Renal cortex interstitium (tissue), 15 donors: ENCODE measurements at places on chromosomes 11 and 22. TPM values are rescaled to one million over a fixed set of nuclear protein-coding genes. Genes with fewer than 3 reads are reported as not detected.

The MS4A4E gene
- polyA plus RNA-seq = 0.42 TPM

The GLB1L2 gene
- 22.0 TPM for polyA plus RNA-seq

The KCNJ11 gene
- 2.1 TPM for polyA plus RNA-seq

The NFAM1 gene
- 0.65 TPM for polyA plus RNA-seq

The GLYATL1 gene
- polyA plus RNA-seq = 171 TPM

The SULT4A1 gene
- 5.6 TPM for polyA plus RNA-seq

The CRYBB1 gene
- polyA plus RNA-seq = 0.42 TPM

The MED15 gene
- 62.5 TPM for polyA plus RNA-seq

The SLC22A8 gene
- polyA plus RNA-seq = 40.9 TPM

The OR52H1 gene
- not detected for polyA plus RNA-seq

The MMP10 gene
- not detected for polyA plus RNA-seq

The PATE2 gene
- not detected for polyA plus RNA-seq

The NAA40 gene
- polyA plus RNA-seq = 32.0 TPM

DNA sequence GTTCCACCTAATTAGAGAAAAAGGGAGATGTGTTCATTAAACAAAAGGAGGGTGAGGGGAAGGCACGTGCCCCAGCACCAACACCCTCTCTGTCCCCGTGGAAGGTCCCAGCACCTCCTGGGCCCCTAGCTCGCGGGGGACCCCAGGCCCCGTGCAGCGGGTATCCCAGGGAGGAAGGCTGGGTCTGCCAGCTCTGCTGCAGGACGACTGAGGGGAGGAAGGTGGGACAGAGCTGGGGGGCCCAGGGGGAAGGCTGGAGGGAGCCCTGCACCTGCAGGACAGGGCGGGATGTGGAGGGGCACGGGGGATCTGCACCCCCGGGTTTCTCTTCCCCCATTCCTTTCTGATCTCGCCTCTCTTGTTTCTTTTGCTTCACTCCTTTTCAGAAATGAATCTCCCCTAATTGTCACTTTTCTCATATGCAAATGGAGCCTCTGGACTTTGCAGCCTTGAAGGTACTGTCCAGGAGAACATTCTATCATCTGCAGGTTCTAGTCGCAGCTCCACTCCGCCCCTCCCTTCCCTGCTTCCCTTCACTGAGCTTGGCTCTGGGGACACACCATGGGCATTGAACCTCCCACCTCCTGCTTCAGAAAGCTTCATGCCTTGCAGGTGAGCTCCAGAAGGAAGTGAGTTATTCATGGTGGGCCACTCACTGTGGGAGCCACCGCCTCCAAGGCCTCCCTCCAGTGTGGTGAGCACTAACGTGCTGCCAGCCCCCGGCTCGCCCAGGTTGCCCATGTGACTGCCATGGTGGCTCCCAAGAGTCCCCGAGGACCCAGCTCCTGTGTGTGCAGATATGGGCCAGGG is 111.0 kb downstream of the ST3GAL4 start:
- DNase-seq = no peak

DNA sequence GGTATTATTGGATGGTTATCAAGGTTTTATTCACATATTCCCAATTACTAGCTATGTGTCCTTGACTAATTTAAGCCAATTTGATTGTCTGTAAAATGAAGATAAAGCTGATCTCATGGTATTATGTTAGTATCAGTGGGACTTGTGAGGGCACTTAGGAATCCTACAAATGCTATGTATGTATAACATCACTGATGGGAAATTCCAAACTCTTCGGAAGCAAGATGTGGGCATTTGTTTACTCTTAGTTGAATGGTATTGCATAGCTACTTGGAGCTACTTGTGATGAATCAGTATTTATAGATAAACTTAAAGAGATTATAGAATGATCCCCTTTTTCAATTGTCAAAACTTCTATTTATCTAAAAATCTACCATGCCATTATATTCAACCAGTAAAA is 239.9 kb downstream of the CNTN5 start:
- no peak for DNase-seq

DNA sequence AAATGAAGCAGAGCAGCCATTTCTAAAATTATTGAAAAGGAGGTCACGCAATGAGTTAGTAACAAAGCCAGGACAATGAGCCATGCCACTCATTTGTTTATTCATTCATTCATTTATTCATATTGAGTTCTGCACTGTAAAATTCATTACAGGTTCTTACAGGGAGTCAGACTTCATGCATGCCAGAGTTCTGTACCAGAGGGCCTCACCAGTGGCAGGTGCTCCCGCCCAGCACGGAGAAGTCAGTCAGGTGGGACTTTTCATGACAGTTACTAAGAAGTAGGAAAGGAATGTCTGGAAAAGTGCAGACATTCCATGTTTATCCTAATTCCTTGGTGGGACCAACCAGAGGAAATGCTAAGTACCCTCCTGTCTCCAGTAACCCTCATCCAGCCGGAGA is 217.5 kb upstream of the BLID start:
- DNase-seq = no peak

DNA sequence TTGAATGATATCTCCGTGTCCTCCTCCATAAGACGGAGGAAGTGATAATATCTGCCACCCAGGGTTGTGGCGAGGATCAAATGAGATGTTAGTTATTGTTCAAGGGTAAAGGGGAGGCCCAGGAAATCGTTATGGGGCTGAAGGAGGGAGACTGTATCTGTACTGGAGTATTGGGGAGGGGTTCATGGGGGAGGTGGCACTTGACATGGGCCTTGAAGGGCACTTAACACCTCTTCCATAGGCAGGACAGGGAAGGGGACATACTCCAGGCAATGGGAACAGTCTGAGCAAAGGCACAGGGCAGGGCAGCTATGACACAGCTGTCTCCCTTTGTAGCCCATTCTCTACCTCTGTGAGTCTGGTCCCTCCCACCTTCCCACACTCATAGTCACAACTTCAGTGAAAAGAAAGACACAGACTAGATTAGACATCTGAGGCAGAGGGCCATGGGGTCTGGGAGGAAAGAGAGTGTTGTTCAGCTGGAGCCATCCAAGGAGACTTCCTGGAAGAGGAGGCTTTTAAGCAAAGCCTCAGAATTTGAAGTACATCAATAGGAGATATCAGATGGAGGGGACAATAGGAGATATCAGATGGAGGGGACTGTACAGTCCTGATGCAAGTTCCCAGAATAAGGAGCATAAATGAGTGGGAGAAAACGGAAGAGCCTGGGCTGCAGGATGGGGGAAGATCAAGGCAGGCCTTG is 15.8 kb upstream of the DGKZ start:
- DNase-seq = no peak

GRCh38 chr22:50399751-50400331 is 56.7 kb downstream of the PPP6R2 start:
- no peak for DNase-seq

DNA sequence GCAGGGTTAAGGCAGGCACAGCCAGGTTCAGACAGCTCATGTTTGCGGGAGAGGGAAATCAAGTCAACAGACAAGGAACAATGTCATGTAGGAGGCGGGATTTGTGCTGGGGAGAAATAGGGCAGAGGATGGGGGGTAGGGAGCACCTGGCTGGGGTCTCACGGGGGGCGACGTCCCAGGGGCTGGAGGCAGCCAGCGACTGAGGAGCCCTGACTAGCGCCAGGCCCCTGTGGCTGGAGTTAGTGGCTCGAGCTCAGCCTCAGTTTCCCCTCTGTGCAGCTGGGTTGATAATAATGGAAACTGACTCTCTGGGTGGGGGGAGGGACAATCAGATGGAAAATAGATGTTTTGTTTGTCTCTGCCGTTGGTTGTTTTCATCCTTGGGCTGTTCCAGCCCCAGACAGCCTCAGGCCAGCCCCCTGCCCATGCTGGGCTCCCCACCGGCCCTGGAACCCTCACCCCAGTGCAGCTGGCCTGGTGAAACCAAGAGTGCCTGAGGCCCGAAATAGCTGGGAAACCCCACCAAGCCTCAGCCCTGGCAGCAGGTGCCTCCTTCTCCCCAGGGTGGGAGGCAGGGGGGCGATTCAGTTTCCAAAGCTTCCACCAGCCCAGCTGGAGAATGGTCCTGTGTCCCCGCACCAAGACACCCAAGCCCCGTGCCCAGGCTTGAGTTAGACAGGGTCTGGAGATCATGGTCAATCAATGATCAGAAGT is 44.1 kb downstream of the IGLL5 start:
- DNase-seq = no peak

- no peak for DNase-seq
Observed at GRCh38 chr11:1375955-1376258, 13.8 kb upstream of the BRSK2 start.

- DNase-seq = no peak
Observed at GRCh38 chr11:67492801-67493547, 10.1 kb downstream of the AIP start.

- no peak for DNase-seq
Observed at GRCh38 chr11:116166573-116167465, 606.0 kb downstream of the BUD13 start.

- DNase-seq = no peak
Observed at GRCh38 chr11:67117672-67118180, 1.3 kb upstream of the KDM2A start.

DNA sequence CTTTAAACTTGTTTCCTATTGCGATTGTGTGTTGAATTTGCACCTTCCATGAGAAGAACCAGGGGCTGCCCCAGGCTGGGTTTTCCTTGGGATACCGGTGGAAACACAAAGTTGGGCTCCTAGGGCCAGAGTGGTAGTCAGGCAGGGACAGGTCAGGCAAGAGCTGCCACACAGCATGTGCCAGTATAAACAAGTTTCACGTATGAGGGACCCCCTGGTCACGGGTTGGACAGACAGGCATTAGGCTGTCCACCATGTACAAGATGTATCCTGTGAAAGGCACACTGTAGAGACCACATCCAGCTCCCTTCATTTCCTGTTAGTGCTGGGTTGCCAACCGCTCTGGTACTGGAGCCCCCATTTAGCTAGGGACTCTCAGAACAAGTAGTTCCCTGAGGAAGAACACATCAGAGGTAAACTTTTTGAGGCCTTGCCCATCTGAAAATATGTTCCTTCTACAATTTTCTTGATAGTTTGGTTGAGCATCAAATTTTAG is 8.8 kb downstream of the UPB1 start:
- DNase-seq = no peak

- DNase-seq = no peak
Observed at GRCh38 chr22:49137206-49137840, 690.4 kb downstream of the BRD1 start.

DNA sequence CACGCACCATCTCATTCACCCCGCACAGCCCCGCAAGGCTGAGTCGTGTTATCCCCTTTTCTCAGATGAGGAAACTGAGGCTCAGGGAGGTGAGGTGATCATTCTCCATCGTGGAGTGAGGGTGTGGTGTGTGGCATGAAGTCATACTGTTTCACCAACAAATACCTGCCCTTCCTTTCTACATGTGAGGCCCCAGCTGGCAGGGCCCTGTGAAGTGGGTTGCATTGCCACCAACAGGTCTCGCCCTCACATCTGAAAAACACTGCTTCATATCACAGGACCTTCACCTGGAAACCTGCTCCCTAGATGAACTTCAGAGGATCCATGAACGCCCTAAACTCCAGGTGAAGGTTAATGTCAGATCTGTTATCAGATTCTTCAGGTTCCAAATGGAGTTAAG is 4.3 kb downstream of the SSTR3 start:
- no peak for DNase-seq

GRCh38 chr11:83895516-83895915 is 609.3 kb upstream of the CCDC90B start:
- no peak for DNase-seq

GRCh38 chr11:42625757-42626665 is 685.8 kb upstream of the API5 start:
- no peak for DNase-seq

DNA sequence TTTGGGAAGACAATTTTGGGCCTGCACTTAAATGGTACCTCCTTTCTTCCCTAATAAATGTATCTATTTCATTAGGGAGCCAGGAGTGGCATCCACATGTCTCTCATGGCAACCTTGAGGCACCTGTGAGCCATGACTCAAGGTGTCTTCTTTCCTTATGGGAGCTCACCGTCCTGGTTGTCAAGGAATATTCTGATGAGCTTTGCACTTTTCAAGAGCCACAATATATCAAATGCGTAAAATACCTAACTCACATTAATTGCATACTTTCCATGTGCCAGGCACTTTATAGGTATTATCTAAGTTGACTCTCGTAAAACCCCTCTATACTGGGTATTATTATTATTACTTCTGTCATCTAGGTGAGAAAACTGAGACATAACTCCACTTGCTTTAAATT is 32.5 kb downstream of the MUC15 start:
- DNase-seq = no peak

DNA sequence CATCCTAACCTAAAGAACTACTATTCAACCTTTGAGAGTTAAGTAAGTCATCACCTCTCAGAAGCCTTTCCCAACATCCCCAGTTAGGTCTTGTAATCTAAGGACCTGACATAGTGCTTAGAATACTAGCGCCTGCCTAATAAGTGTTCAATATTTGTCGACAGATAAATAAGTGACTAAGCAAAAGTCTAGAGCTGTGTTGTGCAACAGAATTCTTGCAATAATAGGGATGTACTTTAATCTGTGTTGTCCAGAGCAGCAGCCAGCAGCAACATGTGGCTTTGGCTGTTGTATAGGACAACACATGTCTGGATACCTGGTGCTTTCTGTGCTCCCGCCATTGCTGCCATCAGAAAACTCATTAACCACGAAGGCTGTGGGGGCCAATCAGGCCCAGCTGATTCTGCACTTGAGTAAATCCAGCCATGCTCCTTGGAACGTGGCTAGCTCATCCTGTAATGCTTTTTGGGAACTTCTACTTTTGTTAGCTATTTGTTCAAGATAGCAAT is 66.8 kb upstream of the NTM start:
- no peak for DNase-seq

DNA sequence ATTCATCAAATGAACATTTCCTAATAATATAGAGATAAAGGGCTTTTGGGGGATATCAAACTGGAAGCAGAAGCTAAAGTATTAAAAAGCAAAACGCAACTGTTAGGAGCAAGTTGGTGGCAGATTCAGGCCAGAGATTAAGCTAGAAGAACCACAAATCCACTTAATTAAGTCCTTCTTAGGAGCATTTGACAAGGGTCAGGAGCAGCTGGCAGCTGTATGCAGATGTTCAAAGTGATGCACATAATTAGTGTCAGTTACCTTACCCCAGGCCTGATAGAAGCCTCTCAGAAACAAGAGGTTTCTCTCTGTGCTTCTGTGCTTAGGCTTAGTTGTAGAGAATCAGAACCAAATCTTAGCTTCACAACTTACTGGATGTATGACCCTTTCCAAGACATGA is 546.5 kb upstream of the ANO5 start:
- no peak for DNase-seq

DNA sequence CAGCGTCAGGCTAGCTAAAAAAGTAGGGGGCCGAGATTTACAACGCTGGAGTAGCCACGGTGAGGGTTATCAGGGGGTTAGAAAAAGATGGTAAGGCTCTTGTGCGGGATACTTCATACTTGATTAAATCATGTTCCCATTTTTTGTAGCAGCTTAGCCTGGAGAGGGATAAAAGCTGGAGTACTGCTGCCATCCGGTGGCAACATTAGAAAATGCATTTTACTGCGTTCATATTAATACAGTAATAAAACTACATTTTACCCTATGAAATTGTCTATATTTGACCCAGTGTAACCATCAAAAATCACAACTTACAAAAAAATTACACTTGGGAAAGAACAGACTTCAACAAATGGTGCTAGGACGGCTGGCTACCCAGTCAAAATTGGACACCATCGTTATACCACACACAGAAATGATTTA is 17.3 kb downstream of the RPUSD4 start:
- DNase-seq = no peak

GRCh38 chr22:48853627-48854240 is 973.9 kb downstream of the BRD1 start:
- no peak for DNase-seq
